ENCODE measurements at places on chromosomes 13 and 19.
A peak's percentile ranks its signal among the peaks of the same experiment; 100 is the strongest.

GRCh38 chr19:56088497-56089215, 32.4 kb downstream of the ZNF787 start:
- no peak for DNase-seq

DNA sequence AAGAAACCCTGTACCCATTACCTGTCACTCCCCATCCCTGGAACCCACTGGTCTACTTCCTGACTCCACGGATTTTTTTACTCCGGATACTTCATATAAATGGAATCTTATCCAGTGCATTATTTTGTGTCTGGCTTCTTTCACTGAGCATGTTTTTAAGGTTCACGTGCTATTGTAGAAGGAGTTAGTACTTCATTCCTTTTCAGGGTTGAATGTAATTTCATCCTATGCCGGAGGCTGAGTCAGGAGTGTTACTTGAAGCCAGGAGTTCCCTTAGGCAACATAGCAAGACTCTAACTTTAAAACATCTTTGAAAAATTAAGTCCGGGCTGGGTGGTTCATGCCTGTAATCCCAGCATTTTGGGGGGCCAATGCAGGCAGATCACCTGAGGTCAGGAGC, 17.9 kb upstream of the ELAVL1 start:
- DNase-seq, result no peak

DNA sequence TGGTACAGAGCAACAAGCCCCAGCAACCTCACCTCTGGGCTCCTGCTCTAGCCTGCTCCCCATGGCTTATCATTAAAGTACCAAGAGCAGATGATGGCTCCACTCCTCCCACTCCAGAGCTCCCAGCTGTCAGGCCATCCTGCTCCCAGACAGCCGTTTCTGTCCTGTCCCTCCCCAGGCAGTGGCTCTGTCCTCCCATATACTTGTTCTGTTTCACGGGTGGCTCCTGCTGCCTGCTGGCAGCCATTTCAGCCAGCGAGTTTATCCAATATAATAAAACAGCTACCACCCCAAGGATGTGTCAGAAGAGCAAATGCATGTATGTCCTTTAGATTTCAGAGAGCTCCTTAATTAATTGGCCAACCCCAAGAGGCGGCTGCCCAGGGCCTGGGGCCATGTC, 79.4 kb upstream of the VSTM2B start:
- DNase-seq, result no peak

- DNase-seq, result no peak
Observed at GRCh38 chr19:33678796-33679585, 57.2 kb downstream of the CHST8 start.

DNA sequence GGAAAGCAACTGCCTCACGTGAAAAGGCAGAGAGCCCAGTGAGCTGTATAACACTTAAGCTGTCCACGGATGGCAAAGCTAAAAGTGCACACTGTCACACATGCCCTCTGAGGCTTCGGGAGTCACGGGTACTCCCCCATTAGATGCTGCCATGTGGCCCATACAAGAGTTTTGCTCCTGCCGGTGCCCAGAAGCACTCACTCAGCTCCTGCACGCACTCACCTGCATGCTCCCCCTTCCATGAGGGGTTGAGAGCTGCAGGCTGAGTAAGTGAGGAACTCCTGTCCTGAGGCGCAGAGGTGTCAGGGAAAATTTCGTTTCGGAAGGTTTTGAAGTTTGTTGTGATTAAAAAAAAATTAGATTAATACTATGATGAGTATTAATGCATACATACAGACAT, 939.2 kb upstream of the ATXN8OS start:
- DNase-seq, result no peak

DNA sequence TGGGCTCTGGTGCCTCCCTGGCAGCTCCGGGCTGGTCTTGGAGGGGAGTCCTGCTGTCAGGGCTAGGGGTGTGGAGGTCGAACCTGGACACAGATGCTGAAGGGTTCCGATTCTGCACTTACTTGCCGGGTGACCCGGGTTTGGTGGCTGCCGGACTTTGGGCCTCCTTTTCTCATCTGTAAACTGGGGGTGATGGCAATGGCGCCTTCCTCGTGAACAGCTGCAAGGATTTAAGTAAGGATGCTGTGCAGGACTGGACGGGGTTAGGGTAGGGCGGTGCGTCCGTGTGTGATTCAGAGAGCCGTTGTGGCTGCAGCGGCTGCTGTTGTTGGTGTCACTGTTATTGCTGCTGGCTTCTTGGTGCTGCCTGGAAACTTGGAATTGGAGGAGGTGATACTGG, 2.4 kb downstream of the HPN start:
- DNase-seq, result no peak

- DNase-seq, result no peak
Observed at GRCh38 chr19:19031891-19032290, 1.4 kb downstream of the SUGP2 start.

- no peak for DNase-seq
Observed at GRCh38 chr13:44989941-44990340, 603 bp downstream of the GPALPP1 start.

DNA sequence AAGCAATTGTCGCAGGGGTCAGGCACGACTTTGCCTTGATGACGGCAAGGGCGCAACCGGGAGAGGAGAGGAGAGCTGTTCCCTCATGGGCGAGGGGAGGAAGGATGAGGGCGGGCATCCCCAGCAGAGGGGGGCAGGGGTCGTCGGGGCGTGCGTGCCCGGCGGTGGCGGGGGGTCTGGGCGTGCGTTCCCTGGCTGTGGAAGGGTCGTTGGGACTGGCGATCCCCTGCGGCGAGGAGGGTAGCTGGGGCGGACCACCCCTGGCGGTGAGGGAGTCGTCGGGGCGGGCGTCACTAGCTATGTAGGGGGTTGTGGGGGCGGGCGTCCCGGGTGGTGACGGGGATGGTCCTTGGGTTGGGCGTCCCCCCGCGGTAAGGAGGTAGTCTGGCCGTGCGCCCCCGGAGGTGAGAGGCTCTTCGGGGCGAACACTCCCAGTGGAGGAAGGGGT, 1.7 kb downstream of the COMP start:
- DNase-seq, result no peak

GRCh38 chr13:52644108-52644507, 1.9 kb downstream of the HNRNPA1L2 start:
- DNase-seq, result no peak

GRCh38 chr19:45927565-45928261, 13.1 kb upstream of the NANOS2 start:
- peak; percentile 85 for DNase-seq

GRCh38 chr13:47120282-47120681, 223.4 kb upstream of the HTR2A start:
- no peak for DNase-seq

DNA sequence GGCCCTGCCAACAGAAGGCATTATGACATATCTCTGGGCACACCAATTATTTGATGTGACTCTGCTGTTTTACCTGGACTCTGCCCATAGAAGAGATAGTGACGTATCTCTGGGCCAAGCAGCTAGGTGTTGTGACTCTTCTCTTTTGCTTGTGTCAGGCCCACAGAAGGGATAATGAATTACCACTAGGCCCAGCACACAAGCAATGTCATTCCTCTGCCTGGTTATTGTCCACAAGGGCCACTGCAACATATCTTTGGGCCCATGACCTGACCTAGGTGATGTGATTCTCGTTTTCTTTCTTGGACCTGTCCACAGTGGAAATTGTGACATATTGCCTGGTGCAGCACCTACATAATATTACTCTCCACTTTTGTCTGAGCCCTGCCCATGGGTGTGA, 65.1 kb upstream of the ZNF724 start:
- DNase-seq, result no peak

DNA sequence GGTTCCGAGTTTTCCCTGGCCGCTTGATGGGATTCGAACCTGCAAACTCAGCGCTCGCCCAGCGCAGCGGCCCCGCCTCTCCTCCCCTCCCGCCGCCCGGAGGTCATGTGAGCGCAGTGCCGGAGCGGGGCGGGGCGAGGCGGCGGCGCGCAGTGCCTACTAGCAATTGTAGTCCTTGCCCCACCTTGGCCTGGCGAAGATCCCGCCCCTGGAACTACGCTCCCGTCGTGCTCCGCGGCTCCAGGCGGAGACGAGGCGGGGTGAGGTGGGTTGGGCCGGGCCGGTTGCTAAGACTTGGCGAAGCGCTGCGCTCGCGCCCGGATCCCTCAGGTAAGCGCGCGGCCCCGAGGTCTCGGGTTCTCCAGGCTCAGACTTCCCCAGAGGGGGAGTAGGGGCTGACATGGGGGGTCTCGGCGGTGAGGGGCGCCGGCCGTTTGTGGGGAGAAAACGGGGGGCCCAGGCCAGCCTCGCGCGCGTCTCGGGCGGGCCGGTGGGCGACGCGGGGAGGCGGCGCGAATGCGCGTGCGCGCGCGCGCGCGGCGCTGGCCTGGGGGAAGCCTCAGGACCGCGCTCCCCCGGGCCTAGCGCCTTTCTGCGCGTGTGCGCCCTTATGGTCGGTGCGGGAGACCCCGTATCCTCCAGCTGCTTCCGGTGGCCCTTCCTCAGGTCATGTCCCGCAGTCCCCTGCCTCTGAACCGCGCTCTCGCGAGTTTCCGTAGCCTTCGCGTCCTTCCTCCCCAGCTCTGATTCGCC, at the start of the genes ADAT3 and SCAMP4:
ADAT3 (plus strand) TSS at position 290 of the 753 bp plus-strand sequence. CDS start 6,649 bp downstream, outside the sequence.
SCAMP4 (plus strand) TSS at position 290 of the 753 bp plus-strand sequence. CDS start 9,621 bp downstream, outside the sequence.
- DNase-seq, result peak; percentile 96

DNA sequence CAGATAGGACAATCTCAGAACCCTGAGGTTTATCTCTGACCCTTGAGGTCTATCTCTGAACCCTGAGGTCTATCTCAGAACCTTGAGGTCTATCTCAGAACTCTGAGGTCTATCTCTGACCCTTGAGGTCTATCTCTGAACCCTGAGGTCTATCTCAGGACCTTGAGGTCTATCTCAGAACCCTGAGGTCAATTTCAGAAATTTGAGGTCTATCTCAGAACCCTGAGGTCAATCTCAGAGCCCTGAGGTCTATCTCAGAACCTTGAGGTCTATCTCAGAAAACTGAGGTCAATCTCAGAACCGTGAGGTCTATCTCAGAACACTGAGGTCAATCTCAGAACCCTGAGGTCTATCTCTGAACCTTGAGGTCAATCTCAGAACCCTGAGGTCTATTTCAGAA, 2.3 kb downstream of the TLE2 start:
- no peak for DNase-seq

DNA sequence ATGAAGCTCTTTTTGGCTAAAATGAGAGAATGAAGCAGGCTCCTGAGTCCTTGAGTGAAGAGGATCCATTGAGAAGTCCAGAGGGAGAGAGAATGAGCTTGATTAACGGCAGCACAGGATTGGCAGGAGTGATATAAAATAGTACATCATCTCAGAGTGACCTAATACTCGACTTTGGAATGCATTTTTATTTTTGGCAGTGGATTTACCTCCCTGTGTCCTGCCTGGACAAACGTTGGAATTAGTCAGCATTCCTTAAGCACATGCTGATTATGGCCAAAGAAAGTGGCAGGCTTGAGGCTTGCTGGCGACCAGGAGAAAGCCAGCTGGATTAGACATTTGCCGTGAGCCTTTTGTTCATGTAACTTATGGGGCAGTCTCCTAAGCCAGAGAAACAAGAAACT, 22.9 kb downstream of the LRCH1 start:
- DNase-seq, result no peak

- DNase-seq, result no peak
Observed at GRCh38 chr13:106382534-106382933, 152.9 kb downstream of the EFNB2 start.
